Activated naive CD8-positive, alpha-beta T cell treated with anti-CD3 and anti-CD28 coated beads, Interleukin-2, amount 50 U/mL, for 16 hours (primary cell): ENCODE measurements at places on chromosomes 1 and 21.

DNA sequence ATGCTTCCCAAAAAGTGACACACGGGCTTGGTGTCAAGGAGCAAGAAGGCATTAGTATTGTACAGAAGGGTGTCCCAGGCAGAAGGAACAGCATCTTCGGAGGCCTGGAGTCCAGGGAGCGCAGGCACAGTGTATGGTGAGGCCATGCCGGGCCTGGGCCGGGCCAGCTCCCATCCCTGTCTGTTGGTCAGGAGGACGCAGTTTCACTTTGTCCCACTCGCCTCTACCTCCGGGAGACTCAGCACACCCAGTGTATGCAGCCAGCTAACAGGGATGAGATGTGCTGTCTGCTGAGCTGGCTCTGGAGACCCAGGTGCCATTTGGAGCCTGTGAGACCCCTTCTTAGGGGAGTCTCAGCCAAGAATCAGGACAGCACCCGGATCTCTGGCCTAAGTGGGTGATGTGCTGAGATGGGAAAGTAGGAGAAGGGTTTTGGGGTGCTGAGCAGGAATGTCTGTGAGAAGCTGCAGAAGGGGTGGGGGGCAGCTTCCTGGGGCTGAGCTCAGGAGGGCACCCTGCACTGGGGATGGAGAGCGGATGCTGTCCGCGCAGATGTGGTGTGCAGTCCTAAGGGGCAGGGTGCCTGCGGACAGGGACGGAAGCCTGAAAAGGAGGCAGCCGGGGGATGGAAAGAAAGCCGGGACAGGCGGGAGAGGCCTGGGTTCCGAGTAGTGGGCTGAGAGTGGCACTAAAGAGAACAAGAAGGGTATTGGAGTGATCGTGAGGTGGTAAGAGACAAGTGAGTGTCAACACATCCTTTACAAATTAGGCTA, 25.7 kb downstream of the DMRTB1 start:
- no peak for DNase-seq

DNA sequence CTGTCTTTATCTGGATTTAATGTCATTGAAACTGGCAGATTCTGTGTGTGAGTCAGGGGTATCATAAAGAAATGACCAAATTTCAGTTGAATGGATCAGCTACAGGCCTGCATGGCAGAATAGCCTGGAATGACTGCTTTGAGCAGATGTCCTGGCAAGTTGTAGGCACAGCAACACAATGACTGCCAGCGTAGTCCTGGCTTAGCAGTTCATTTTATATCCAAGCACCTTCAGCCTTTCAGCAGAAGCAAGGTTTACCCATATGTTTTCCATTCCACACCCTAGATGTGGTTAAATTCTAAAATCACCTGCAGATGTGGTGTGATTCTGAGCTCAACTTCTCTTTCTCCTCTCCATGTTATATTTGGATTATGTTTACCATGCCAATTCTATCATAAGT, 22.3 kb upstream of the PTGFR start:
- no peak for DNase-seq

- no peak for DNase-seq
Measured at GRCh38 chr1:151905070-151905442, 4.3 kb downstream of the THEM4 start.

- DNase-seq, result peak; percentile 31
Measured at GRCh38 chr1:201982082-201982622, 296 bp upstream of the RNPEP start.

DNA sequence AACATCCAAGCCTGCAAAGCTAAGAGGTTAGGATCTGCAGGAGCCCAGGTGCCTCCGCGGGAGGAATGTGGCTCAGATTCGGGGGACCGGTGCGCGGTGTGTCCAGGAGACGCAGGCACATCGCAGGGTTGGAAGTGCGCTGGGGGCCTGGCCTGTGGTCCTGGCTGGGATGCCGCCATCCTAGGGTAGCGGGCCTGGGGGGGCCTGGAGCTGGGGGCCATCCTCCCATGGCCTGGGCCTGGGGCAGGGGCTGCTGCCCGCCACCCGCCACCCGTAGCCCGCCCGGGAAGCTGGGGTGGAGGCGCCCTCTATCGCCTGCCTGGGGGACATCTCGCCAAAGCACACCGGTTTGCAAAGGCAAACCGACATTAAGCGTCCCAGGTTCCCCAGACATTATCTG, 170.6 kb upstream of the ARHGEF16 start:
- DNase-seq, result no peak

GRCh38 chr1:6094801-6095505, 49.3 kb downstream of the KCNAB2 start:
- DNase-seq, result no peak

DNA sequence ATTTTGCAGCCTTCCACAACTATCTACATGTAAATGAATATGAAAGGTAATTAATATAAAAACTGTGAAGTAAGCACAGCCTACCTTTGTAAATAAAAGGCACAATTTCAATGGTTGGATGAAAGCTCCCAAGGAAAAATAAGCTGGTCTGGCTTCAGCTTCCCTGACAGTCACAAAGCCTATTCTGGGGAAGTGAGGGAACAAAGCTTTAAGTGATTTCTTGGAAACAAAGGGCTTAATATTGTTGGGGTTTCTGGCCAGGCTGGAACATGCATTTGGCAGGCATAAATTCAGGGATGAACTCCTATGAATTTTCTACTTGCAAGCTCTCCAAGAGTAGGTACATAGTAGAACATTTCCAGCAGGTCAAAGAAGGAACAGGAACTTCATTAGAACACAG, 17.3 kb downstream of the BCAS2 start:
- no peak for DNase-seq

DNA sequence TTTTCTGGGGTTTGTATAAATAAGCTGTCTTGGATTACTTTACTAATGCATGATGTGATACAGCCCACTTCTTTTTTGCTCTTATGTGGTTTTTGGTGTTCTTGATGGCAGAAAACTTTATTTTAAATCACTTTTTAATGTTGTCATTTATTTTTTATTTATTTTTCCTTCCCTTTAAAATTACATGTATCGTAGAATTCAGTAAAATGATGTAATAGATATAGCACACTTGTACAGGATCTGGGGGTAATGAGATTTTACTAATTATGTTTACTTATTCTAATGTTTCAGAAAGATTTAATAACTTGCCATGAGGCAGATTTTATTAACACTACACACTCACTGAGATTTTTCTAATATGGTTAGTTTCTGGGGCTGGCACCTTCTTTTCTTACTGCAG, 701 bp upstream of the B3GALT2 start:
- no peak for DNase-seq
